ENCODE measurements at places on chromosomes 4 and X. TPM values are rescaled to one million over a fixed set of nuclear protein-coding genes. Genes with fewer than 3 reads are reported as not detected.

- DNase-seq = no peak
- no peak overlapping the region for H3K27ac ChIP-seq
- no peaks in the 10 kb centered on the region for H3K27me3 ChIP-seq
- H3K36me3 ChIP-seq = no peaks in the 10 kb centered on the region
- no peak overlapping the region for H3K4me3 ChIP-seq
These were observed 36.3 kb upstream of the PLAC8 start for GRCh38 chr4:83150653-83151330.

DNA sequence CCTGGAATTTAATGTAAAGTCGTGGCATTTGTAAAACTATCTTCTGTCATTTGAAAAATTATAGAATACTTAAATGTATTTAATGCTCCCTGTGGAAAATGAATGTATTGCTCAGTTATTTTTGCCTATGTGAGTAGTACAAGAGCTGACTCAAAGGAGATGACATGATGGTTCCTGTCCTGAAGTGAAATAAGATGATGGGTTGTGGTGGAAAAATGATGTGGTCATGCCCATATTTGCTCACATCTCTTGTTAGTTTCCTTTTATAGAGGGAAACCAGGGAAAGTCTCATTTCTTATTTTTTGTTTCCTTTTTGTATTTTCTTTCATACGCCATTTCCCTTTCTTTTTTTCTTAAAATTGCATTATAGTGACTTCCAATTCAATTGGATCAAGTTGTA, 23.7 kb downstream of the PLS3 start:
- no peaks in the 10 kb centered on the region for H3K36me3 ChIP-seq
- peak overlapping the region; percentile 19 for H3K4me3 ChIP-seq
- peak overlapping the region; percentile 73 for H3K27ac ChIP-seq
- H3K27me3 ChIP-seq = no peaks in the 10 kb centered on the region

DNA sequence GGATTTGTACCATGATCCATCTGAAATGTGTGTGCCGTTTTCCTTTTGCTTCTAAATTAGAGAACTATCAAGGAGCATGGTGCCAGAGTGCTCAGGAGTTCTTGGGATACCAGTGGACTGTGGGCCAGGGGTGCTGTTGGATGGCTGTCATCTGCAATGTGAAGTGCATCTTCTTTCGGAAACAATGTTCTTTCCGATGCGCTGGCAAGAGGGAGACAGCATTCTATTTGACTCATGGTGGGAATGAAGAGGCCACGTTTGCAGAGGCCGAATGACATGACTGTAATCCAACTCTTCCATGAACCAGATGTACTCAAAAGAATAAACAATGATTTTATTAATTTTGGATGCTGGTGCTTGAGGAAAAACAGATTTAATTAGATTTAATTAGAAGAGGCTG, 45.5 kb downstream of the SORCS2 start:
- DNase-seq = no peak
- no peak overlapping the region for H3K4me3 ChIP-seq
- no peaks in the 10 kb centered on the region for H3K27me3 ChIP-seq
- H3K4me1 ChIP-seq = no peaks in the 10 kb centered on the region
- no peaks in the 10 kb centered on the region for H3K36me3 ChIP-seq
- no peak overlapping the region for H3K27ac ChIP-seq

EDNRA gene
- total RNA-seq = 31.4 TPM

Measured in ascending aorta (tissue), 2 donors.